Neural crest cell (in vitro differentiated cells): ENCODE measurements at places on chromosomes 3 and 15.

DNA sequence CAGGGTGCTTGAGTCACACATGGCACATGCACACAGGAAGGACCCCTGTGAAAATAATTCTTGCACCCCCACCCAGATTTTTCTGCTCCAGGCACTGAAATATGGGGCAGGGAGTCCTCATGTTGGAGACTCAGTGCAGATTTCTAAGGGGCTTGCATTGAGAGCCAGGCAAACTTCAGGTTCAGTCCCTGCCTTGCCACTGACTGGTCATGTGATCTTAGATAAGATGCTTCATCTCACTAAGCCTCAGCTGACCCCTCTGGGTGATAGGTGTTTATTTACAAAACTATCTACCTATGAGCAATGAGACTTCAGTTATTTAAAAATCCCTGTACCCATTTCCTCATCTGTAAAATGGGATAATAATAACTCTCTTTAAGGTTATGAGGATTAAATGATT lies 30.1 kb upstream of the C3orf80 start:
- DNase-seq: no peak

DNA sequence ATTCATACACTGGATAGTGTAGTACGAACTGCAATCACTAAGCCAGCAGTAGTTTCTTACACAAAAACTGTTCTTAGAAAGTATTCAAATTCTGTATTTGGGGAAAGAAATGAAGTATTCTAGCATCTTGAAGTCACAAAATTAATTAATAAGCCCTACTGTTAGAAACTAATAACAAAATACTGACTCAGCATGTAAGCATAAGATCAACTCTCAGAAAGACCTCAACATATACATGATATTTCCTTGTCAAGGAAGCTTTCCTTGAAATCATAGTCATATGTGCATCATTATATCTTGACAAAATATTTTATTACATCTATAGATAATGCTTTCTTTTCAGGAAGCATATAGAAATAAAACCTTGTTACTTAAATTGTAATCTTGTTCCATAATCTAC lies 115.5 kb upstream of the GOLGA6L6 start:
- no peak for DNase-seq

GRCh38 chr3:188026191-188026968 lies 127.6 kb upstream of the LPP start:
- DNase-seq: no peak

GRCh38 chr15:90889736-90890456 lies 5.6 kb downstream of the FES start:
- DNase-seq: no peak

- DNase-seq: no peak
Measured at GRCh38 chr15:70344666-70345065, 246.9 kb upstream of the TLE3 start.
